ENCODE measurements at places on chromosomes 2 and 18. TPM values are rescaled to one million over a fixed set of nuclear protein-coding genes. Genes with fewer than 3 reads are reported as not detected.

Gene POTEE
- 0.40 TPM for total RNA-seq

Gene UGT1A6
- not detected for total RNA-seq

Gene PLEKHH2
- total RNA-seq: 0.72 TPM

Gene ATP6V1B1
- total RNA-seq: not detected

GRCh38 chr2:55106148-55106547 lies 55.9 kb upstream of the RTN4 start:
- no peak for DNase-seq
- H3K4me3 ChIP-seq: no peak overlapping the region
- H3K27ac ChIP-seq: no peak overlapping the region
- H3K36me3 ChIP-seq: no peaks in the 10 kb centered on the region
- no peaks in the 10 kb centered on the region for H3K27me3 ChIP-seq

DNA sequence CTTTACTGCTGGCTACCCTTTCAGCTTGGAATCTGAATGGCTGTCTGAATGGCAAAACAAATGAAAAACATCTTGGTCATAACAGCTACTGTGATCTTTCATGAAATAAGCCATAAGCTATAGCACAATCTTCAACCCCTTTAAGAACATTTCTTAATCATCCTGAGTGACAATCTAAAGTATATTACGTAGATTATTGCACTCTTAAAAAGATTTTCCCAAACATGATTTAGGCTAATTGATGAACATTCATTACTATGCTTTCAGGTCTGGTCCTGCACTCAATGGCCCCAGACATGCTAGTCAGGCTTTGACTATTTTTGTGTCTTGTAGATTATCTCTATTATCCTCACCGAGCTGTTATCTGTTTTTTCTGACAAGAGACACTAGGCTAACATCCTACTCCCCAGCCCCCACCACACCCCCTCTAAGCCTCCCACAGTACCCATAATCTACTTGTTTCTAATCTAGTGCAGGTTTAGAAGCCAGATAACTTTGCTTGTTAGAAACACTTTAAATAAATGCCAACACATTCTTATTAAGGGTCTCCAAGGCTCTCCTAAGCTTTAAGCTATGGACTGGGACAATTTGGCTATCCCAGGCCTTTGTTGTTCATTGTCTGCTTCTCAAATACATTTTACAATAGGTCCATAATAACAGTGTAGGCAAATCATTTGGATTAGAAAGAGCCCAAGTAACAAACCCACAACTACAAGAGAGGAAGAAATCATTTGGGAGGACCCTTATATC lies 4.2 kb downstream of the SMAD2 start:
- H3K4me3 ChIP-seq: no peak overlapping the region
- DNase-seq: no peak
- no peaks in the 10 kb centered on the region for H3K27me3 ChIP-seq
- H3K27ac ChIP-seq: no peak overlapping the region
- H3K4me1 ChIP-seq: peaks cover 64% of the 10 kb centered on the region

DNA sequence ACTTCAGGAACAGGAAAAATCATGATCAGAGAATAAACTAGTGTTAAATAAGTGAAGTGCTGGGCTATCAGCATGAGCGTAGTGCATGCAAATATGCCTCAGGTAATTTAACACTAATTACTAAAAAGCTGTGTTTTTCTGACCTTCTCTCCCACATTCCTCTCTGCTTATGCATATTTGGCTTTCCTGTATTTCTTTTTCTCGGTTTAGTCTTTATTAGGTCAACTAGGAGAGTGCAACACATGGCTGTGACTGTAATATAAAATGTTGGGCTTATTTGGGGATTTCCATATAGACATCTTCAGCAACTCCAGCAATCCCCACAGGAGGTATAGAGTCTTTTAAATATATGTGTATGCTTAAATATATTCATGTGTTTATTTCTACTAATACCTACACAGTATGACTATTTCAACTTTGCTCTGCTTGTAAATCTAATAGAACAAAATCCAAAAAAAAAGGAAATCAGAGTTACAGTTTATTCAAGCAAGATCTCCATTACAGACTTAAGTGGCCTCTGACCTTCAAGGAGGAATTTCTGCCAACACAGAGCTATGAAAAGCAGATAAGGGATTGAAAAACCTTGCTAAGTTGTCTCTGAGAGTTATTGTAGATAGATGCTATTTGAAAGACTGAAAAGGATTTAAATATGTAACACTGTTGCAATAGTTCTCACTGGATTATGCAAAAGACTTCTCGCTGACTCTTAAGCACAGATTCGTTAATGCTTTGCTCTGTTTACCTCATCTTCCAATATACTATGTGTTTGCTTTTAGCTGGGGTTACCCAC lies 359.5 kb upstream of the RGPD4 start:
- DNase-seq: no peak
- H3K27ac ChIP-seq: no peak overlapping the region
- no peak overlapping the region for H3K4me3 ChIP-seq
- H3K36me3 ChIP-seq: no peaks in the 10 kb centered on the region
- no peaks in the 10 kb centered on the region for H3K27me3 ChIP-seq
- H3K4me1 ChIP-seq: no peaks in the 10 kb centered on the region

GRCh38 chr18:35239314-35239713 lies 1.5 kb upstream of the ZNF397 start:
- no peak overlapping the region for H3K27ac ChIP-seq
- H3K4me1 ChIP-seq: peaks cover 27% of the 10 kb centered on the region
- DNase-seq: no peak
- H3K36me3 ChIP-seq: peaks cover 20% of the 10 kb centered on the region
- no peaks in the 10 kb centered on the region for H3K27me3 ChIP-seq

DNA sequence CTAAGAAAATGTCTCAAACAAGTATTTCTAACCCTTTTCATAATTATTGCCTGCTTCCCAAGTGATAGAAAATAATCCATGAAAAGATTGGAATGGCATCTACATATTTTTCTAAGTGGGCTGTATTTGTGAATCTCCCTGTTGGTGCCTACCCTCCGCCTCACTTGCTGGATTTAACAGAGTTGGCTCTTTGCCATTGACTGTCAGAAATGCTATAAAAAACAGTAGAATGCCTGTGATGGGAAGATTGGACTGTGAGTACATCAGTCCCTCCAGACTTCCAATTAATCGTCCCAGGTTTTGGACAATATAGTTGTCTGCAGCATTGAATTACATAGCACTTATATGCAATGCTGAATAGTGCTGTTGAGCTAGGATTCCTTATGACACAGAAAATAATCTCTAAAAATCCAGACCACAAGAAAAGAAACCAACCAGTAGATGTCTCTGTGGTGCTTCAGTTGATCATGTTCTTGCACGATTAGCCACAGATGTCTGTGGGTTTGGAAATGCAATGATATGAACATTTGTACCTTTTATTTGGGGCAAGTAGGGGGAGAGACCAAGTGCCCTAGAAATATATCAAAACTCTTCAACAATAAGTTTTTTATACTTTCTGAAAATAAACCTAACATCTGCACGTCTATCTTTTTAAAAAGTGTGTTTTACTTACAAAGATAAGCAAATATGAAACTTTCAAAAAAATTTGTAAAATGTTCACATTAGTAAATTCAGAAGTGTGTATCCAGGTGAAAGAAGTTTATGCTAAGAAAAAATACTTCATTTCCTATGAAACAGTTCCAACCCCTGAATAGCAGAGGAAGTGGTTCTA lies 88.5 kb downstream of the DYNAP start:
- H3K27ac ChIP-seq: no peak overlapping the region
- H3K4me1 ChIP-seq: peaks cover 4% of the 10 kb centered on the region
- H3K36me3 ChIP-seq: no peaks in the 10 kb centered on the region
- H3K4me3 ChIP-seq: no peak overlapping the region
- no peak for DNase-seq

DNA sequence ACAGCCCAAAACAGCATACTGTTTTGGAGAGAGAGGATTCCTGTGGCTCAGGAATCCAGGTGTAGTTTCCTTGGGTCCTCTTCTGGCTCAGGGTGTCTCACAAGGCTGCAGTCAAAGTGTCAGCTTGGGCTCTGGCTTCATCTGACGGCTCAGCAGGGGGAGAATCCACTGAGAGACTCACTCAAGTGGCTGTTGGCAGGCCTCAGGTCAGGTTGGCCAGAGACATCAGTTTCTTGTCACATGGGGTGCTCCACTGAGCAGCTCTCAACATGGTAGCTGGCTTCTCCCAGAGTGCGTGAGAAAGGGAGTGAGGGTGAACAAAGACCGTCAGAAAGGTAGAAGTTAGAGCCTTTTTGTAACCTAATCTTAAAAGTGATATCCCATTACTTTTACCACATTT lies 168.4 kb downstream of the SOCS6 start:
- no peak overlapping the region for H3K4me3 ChIP-seq
- no peaks in the 10 kb centered on the region for H3K36me3 ChIP-seq
- H3K27me3 ChIP-seq: peaks cover 10% of the 10 kb centered on the region

- no peaks in the 10 kb centered on the region for H3K36me3 ChIP-seq
- no peaks in the 10 kb centered on the region for H3K4me1 ChIP-seq
- H3K27ac ChIP-seq: no peak overlapping the region
These were observed 707.4 kb upstream of the CDH2 start for GRCh38 chr18:28884304-28884703.

- no peak overlapping the region for H3K4me3 ChIP-seq
- peaks cover 5% of the 10 kb centered on the region for H3K36me3 ChIP-seq
- H3K4me1 ChIP-seq: no peaks in the 10 kb centered on the region
- H3K27me3 ChIP-seq: no peaks in the 10 kb centered on the region
- H3K27ac ChIP-seq: no peak overlapping the region
These were observed 91.4 kb upstream of the TACR1 start for GRCh38 chr2:75290600-75291150.

GRCh38 chr2:29106980-29107388 lies 8.2 kb upstream of the CLIP4 start:
- H3K4me3 ChIP-seq: no peak overlapping the region
- H3K36me3 ChIP-seq: no peaks in the 10 kb centered on the region
- peaks cover 10% of the 10 kb centered on the region for H3K4me1 ChIP-seq
- no peak for DNase-seq

- no peak overlapping the region for H3K4me3 ChIP-seq
- peaks cover 18% of the 10 kb centered on the region for H3K36me3 ChIP-seq
These were observed 29.6 kb upstream of the ORC2 start for GRCh38 chr2:200993097-200993496.

- DNase-seq: no peak
- H3K27me3 ChIP-seq: no peaks in the 10 kb centered on the region
- no peaks in the 10 kb centered on the region for H3K4me1 ChIP-seq
- H3K27ac ChIP-seq: no peak overlapping the region
These were observed 136.8 kb downstream of the CAPN13 start for GRCh38 chr2:30670453-30670852.

DNA sequence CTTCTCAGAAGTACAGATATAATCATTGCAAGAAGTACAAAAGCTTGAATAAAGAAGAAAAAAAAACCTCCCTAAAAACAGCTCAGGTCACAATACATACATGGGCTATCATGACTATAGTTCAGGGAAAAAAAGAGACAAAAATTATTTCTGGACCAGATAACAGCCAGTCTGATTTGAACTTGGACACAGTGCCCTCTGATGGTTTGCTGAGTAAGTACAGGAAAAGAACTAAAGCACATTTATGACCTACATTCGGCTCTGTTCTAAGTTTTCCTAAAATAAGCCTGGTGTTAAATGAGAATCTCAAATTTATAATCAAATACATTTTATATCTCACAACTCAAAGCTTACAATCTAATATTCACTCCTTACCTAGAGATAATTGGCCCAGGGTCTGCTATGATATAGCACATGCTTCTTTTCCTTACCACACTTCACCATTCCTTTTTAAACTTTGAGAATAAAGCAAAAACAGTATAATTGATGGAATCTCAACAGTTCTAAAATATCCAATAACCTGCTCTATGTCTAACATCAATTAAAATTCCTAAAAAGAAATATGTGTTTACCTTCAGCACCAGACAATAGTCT lies 81.1 kb downstream of the RAPH1 start:
- H3K36me3 ChIP-seq: peaks cover 2% of the 10 kb centered on the region
- no peak overlapping the region for H3K27ac ChIP-seq
- no peaks in the 10 kb centered on the region for H3K27me3 ChIP-seq
- peak; percentile 54 for DNase-seq

- no peak overlapping the region for H3K4me3 ChIP-seq
- peak; percentile 27 for DNase-seq
- H3K36me3 ChIP-seq: no peaks in the 10 kb centered on the region
These were observed 12.2 kb downstream of the PLB1 start for GRCh38 chr2:28507796-28508764.

- DNase-seq: no peak
- no peak overlapping the region for H3K27ac ChIP-seq
- peaks cover 21% of the 10 kb centered on the region for H3K4me1 ChIP-seq
- no peaks in the 10 kb centered on the region for H3K27me3 ChIP-seq
These were observed 147.0 kb upstream of the ID2 start for GRCh38 chr2:8534729-8535468.

DNA sequence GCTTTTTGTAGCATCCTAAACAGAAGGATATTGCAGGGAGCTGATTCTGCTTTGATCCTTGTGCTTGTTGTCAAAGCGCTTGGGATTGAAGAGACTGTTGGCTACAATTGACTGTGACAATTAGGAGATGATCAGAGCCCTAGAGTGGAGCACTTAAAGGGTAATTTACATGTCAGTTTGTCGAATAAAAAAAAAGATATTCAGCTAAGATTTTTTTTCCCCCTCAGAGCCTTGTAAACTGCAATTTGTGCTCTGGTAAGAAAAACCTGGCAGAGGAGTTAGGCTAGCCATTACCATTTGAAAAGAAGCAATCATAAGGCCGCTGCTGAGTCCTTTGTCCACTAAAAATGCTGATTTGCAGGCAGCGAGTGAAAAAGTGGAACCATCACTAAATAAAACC lies 47.8 kb upstream of the ZEB2 start:
- H3K27ac ChIP-seq: no peak overlapping the region
- DNase-seq: no peak
- no peak overlapping the region for H3K4me3 ChIP-seq
- H3K27me3 ChIP-seq: peaks cover 7% of the 10 kb centered on the region

- peaks cover 29% of the 10 kb centered on the region for H3K27me3 ChIP-seq
- no peak overlapping the region for H3K4me3 ChIP-seq
- DNase-seq: no peak
These were observed 44.7 kb upstream of the ALKAL2 start for GRCh38 chr2:332592-332991.

DNA sequence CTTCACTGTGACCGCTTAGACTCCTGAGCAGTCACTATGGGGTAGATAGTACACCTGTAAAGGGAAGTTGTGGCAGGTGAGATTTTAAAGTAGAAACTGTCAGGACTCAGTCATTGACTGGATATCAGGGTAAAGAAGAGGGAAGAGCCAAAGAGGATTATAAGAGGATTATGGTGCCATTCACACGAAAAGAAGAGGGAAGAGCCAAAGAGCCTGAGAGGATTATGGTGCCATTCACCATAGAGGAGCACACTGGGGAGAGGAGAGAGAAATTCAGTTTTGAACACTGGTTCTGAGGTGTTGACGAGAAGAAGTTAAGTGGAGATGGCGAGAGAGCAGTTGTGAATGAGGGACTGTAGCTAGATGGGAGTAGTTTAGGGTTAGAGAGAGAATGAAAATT lies 16.9 kb upstream of the KCNJ13 start:
- peaks cover 45% of the 10 kb centered on the region for H3K36me3 ChIP-seq
- no peaks in the 10 kb centered on the region for H3K27me3 ChIP-seq
- no peak overlapping the region for H3K27ac ChIP-seq

GRCh38 chr2:16321872-16322271 lies 343.8 kb downstream of the CYRIA start:
- no peaks in the 10 kb centered on the region for H3K4me1 ChIP-seq
- H3K27me3 ChIP-seq: no peaks in the 10 kb centered on the region
- DNase-seq: no peak
- H3K27ac ChIP-seq: no peak overlapping the region
- H3K36me3 ChIP-seq: no peaks in the 10 kb centered on the region

Measured in activated naive CD4-positive, alpha-beta T cell treated with anti-CD3 and anti-CD28 coated beads for 36 hours (primary cell).